ENCODE measurements at places on chromosomes 16 and 17.

GRCh38 chr17:58615768-58616659 lies 75.8 kb downstream of the TEX14 start:
- DNase-seq = no peak

- DNase-seq = no peak
Observed at GRCh38 chr17:70493277-70493874, 324.0 kb downstream of the KCNJ2 start.

DNA sequence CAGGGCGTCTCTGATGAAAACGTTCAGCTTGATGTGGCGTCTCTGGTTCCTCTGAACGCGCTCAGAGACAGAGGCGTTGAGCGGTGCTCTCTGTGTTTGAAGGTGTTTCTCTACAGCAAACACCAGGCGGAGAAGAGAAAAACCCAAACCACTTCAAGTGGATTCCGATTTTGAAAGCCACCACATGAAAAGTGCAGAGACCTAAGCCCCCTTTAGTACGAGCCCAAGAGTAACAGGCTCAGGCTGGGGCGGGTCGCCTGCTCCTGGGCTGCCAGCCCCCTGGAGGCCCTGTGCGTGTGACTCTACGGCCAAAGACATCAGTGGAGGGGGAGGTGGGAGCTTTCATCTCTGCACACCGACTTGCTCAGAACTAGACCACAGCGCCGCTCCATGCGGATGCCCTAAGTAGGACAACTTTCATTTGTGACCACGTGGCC lies 328.4 kb downstream of the MAF start:
- DNase-seq = no peak

- DNase-seq = peak; percentile 84
Observed at GRCh38 chr16:28935924-28936783, 4.4 kb downstream of the CD19 start.

- DNase-seq = no peak
Observed at GRCh38 chr16:66508248-66508913, 41.5 kb downstream of the TK2 start.

GRCh38 chr16:23858542-23858941 lies 22.8 kb downstream of the PRKCB start:
- DNase-seq = no peak

GRCh38 chr17:80160536-80160935 lies 9.3 kb upstream of the CARD14 start:
- peak; percentile 43 for DNase-seq

GRCh38 chr16:66271074-66272060 lies 95.1 kb upstream of the CDH5 start:
- no peak for DNase-seq

DNA sequence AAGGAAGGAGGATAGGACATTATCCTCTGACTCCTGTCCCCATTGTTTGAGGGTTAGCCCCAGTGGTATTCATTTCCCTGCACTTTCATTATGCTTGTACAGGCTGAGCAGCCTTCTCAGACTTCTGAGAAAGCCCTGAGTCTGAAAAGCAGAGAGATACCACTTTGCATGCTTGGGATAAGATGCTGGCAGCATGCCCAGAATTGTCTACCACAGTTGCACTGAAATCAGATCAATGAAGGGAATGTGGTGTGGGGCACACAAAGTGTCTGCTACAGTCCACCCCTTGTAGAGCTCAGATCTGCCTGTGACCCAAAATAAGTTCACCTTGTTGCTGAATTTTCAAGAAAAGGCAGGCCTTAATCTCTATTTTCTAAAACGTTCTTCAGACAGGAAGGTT lies 160.6 kb downstream of the CCT6B start:
- no peak for DNase-seq

GRCh38 chr17:3845291-3845620 lies 790 bp downstream of the NCBP3 start:
- DNase-seq = peak; percentile 40

DNA sequence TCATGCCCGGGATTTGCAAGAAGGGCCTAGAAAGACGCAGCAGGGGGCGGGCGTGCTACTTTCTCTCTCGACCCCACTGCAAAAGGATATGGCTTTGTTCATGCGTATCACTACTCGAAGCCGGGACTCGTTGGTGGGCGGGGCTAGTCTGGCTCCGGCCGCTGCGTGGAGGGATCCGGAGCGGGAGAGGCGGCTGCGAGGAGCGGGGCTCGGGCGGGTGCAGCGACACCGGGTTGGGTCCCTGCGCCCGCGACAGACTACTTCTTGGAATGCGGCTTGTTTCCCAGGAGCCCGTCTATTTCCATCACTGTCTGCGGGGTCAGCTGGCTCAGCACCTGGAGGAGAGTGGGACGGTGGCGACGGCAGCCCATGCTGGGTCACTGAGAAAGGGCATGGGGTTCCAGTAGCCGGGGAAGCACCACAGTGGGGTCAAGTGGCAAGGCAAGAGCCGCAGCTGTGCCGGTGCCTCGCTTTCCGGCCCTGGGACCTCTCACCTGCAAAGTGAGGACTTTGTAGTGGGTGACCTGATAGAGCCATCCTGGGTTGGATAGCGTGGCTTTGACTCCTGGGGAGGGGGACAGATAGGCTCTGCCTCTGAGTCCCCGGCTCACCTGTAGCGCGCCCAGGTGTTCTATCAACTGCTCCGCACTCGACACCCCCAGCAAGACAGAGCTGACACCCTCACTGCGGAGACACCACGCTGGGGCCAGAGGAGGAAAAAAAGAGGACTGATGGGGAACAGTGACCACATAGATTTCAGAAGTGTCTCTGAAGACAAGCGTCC lies 6.6 kb downstream of the KCNAB3 start:
- peak; percentile 76 for DNase-seq

DNA sequence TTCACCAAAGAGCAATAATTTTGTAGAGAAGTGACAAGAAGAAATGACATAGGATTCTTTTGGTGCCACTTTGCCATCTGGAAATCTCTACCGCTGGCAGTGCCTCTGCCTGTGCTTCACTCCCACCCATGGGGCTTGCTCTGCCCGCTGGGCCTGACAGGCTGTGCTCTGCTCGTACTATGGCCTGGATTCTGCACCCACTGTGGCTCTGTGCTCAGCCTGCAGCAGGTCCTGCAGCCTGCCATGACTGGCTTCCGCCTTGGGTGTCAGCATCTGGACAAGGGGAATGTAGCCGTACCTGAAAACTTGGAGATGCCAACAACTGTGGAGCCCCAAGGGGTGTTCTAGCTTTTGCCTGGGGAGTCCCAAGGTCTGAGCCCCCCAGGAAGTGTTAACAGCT lies 792.3 kb downstream of the CDH8 start:
- DNase-seq = no peak

DNA sequence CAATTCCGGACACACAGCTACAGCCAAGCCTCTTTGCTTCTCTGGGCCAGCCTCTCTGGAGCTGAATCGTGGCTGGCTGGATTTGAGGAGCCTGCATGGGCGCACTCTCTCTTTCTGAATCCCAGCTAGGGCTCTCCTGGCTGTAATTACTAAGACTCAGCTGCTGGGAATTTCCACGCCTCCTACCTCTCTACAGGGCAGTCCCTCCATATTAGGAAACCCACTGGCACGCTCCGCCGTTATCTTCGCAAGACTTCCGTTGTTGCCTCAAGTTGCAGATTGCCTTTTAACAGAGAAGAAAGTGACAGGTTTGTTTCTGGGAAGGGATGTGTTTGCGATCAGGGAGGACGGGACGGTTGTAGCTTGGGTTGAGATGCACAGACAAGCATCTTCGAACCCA lies 188.4 kb upstream of the NLRP1 start:
- DNase-seq = no peak

DNA sequence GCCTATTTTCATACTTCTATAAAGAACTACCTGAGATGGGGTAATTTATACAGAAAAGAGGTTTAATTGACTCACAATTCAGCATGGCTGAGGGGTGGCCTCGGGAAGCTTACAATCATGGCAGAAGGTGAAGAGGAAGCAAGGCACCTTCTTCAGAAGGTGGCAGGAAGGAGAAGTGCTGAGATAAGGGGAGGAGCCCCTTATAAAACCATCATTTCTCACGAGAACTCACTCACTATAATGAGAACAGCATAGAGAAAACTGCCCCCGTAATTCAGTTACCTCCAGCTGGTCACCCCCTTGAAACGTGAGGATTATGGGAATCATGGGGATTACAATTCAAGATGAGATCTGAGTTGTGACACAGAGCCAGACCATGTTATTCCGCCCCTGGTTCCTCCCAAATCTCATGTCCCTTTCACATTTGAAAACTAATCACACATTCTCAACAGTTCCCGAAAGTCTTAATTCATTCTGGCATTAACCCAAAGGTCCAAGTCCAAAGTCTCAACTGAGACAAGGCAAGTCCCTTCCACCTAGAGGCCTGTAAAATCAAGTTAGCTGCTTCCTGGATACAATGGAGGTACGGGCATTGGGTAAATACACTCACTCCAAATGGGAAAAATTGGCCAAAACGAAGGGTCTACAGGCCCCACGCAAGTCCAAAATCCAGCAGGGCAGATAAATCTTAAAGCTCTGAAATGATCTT lies 237.7 kb downstream of the CDH13 start:
- no peak for DNase-seq

DNA sequence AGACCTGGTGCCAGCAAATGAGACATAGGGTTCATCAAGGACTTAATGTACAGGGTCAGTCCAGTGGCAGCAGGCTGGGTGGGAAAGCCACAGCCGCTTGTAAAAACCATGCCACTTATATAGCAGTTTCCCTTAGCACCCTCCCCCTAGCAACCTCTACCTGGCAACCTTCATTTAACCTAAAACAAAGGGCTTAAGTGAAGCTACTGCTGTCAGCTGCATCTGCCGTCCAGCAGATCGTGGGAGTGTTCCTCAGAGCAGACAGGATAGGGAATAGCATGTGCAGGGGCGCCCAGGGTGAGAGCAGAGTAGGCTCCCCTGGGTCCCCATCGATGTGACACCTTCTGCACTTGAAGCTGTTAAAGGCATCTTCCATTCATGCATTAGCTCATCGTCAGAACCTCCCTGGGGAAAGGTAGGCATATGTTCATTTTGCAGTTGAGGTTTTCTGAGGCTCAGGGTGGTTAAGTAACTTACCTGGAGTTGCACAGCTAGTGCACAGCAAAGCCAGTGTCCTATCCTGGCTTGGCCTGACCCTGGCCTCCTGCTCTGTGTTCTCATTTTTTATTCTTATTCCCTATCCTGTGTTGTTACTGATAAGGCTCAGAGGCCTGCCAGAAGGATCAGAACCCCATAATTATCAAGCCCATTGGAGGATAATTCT lies 112.5 kb downstream of the SOCS1 start:
- no peak for DNase-seq

- no peak for DNase-seq
Observed at GRCh38 chr16:78761427-78761826, 662.0 kb downstream of the WWOX start.

- no peak for DNase-seq
Observed at GRCh38 chr17:9850151-9850550, 24.4 kb downstream of the GLP2R start.

GRCh38 chr16:84313921-84314320 lies 19.2 kb downstream of the WFDC1 start:
- DNase-seq = no peak

DNA sequence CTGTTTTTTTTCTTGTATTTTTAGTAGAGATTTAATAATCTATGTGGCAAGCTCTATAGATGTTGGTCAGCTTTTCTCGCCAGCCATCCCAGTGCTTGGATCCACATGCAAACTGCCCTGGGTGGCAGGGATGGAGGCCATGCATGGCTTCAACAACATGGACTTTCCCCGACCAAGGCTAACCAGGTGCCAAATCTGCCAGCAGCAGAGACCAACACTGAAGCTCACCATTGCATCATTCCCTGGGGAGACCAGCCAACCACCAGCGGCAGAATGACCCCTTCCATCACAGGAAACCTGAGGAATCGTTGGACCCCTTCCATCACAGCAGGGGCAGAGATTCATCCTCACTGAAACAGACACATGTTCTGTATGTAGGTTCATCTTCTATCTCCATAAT lies 27.7 kb upstream of the ERCC4 start:
- no peak for DNase-seq

DNA sequence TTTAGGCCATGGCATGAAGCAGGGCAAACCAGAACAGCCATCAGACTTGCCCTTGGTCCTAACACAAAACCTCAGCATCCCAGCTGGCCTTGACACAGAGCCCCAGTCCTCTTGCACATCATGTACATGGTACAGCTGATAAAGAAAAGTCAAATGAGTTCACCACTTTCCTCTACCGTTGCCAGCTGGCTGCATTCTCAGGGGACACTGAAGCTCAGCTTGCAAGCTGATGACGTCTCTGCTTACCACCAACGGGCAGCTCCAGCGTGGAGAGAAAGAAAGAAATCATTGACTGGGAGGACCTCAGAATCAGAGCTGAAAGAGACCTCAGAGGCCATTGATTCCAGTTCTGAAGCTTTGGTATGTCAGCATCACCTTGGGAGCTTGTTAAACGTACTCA lies 80.7 kb upstream of the CES5A start:
- DNase-seq = no peak

DNA sequence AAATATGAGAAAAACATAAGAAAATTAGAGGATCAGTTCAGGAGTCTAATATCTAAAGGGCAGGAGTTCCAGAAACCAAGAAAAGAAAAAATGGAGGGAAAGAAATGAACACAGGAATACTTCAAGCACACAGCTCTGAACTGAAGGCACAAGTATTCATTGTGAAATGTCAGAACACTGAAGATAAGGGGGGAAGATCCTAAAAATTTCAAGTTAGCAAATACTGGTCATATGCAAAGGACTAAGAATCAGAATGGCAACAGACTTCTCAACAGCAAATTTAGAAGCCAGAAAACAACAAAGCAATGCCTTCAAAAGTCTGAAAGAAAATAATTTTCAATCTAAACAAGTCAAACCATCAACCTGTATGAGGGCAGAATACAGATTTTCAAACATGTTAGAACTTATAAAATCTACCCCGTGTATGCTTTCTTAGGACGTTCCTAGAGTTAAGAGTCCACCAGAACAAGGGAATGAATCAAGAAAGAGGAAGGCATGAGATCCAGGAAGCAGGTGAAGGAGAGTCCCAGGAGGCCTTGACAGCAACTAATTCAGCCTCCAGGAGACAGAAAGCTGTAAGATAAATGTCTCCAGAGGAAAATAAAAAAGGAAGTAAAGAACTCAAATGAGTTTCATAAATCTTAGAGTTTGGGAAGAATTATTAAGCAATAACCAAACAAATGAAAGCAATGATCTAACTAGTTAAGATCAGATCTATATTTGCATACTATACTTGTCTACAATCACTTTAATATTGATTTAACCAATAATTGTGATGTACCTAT lies 2.8 kb downstream of the BRD7 start:
- no peak for DNase-seq

- no peak for DNase-seq
Observed at GRCh38 chr17:58536542-58536941, 22.1 kb upstream of the MTMR4 start.

DNA sequence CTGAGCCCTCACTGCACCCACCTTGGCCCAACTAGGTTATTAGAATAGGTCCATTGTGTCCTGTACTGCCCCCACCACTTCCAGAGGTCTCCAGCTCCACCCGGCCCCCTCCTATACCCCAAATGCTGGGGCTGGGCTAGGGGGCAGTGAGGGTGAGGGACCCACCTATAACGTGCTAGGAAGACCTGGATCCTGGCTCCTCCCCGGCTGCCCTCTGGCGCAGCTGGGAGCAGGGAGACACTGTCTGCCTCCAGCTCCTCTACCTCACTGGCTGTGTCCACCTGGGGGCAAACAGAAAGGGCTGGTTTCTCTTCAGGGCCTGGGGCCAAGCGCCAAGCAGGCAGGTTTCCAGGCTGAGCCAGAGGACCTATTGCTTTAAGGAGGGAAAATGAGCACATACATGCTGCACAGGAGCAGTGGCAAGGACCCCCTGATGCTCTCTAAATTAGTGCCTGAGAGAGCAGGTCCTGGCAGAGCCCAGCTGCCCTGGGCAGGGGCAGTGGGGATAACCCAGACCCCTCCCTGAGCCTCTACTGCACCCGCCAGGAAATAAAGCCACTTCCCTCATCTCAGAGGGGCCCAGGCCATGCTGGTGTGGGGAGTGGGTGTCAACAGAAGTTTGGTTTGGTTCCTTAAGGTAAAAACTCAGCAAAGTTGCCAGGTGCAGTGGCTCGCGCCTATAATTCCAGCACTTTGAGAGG lies 12.2 kb downstream of the TSPOAP1 start:
- DNase-seq = no peak
